ENCODE measurements at places on chromosomes 1 and 21.

GRCh38 chr1:235169986-235170385 is 8.9 kb upstream of the RBM34 start:
- peak; percentile 11 for DNase-seq

DNA sequence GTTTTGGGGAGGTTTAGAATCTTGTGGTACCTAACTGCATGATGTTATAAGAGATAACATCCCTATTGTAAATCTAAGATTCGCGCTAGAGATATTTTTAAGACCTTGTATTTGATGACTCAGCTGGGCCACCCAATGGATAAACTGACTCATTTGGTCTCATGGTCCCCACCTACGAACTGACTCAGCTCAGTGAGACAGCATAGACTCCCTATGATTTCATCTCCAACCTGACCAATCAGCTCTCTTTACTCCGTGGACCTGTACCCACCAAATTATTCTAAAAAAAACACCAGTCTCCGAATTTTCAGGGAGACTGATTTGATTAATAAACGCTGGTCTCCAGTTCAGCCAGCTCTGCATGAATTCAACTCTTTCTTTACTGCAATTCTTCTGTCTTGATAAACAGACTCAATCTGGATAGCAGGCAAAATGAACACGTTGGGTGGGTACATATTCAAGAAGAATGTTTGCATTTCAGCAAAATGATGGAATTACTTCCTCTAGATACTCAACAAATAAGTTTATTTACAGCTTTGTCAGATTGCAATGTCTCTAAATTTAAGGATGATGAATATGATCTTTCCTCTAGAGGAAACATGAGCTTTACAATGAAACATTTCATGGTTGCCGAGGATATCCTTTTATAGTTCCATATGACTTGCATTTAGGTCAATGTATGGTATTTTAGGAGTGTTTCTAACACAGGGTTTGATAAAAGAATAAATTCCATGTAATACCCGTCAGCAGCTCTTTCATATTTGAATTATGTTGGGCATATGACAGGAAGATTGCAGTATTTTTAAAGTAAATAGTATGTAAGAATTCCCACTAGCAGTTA is 516.6 kb upstream of the RGS18 start:
- DNase-seq, result no peak

GRCh38 chr1:204198348-204199340 is 2.4 kb upstream of the KISS1 start:
- peak; percentile 80 for DNase-seq

- no peak for DNase-seq
Measured at GRCh38 chr21:26100573-26100972, 70.0 kb downstream of the APP start.

DNA sequence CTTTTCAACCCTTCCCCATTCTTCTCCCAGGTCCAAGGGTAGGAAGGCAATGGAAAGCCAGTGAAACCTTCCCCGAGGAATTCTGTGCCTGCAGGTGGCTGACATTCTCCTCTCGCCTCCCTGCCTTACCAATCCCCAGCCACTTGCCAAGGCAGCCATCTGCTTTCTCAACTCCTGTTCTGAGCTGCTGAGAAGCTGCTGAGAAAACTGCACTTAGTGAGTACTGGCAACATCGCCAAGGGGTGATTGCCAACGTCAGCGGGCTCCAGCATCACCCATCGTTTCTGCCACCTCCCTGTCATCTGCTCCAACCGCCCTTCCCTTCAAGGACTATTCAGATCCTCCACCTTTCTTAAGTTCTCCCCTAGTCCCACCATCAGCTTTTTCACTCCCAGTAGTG is 106.0 kb downstream of the PTPRU start:
- no peak for DNase-seq

DNA sequence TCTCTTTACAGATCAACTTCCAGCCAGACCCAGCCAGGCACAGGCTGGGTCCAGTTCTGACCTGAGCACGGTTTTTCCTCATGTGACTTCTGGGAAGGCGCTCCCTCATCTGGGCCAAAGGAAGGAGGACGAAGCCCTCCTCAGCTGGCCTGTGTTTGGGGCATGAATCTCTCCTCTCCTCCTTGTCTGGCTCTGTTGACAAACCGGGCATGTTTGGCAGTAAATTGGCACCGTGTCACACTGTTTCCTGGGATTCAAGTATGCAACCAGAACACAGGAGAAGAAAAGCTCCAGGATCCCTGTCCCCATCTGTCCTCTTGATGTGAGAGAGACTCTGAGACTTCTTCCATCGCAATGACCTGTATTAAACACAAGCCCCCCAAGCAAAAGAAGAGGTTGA is 18.3 kb downstream of the NECAP2 start:
- no peak for DNase-seq

- DNase-seq, result peak; percentile 77
Measured at GRCh38 chr21:31161157-31161556, 122.9 kb upstream of the KRTAP19-8 start.

DNA sequence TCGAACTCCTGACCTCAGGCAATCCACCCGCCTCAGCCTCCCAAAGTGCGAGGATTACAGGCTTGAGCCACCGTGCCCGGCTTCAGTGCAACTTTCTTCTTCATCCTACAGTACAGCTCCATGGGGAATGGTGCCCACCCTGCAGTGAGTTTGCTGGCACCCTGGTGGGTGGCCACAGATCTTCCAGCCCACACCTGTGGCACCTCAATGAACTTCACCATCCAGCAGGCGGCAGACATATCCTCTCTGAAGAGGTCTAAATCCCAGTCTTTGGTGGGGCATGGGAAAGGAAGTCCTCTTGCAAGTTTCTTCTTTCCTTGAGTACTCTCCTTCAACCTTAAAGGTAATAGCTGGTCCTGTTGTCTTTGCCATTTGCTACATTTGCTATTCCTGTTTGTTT is 18.1 kb upstream of the ZBTB8A start:
- no peak for DNase-seq

GRCh38 chr21:32951041-32951440 is 74.7 kb upstream of the OLIG2 start:
- no peak for DNase-seq

DNA sequence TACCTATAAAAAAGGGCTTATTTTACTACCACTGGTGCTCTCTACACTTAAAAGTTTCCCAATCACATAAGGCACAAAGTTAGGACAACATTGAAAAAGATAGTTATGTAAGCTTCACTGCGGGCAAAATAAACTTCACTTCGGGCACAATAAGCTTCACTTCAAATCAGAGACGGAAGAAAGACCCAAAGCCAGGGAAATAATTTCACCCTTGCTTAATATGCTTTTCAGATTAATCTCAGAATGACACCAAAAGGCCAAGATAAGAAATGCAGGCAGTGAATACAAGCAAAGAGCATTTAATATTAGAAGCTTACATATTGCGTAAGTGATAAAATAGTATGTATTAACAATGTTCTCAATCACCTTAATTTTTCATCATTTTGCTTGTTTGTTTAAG is 444.2 kb downstream of the SETD4 start:
- no peak for DNase-seq

- no peak for DNase-seq
Measured at GRCh38 chr1:84493747-84494146, 12.4 kb upstream of the SPATA1 start.

DNA sequence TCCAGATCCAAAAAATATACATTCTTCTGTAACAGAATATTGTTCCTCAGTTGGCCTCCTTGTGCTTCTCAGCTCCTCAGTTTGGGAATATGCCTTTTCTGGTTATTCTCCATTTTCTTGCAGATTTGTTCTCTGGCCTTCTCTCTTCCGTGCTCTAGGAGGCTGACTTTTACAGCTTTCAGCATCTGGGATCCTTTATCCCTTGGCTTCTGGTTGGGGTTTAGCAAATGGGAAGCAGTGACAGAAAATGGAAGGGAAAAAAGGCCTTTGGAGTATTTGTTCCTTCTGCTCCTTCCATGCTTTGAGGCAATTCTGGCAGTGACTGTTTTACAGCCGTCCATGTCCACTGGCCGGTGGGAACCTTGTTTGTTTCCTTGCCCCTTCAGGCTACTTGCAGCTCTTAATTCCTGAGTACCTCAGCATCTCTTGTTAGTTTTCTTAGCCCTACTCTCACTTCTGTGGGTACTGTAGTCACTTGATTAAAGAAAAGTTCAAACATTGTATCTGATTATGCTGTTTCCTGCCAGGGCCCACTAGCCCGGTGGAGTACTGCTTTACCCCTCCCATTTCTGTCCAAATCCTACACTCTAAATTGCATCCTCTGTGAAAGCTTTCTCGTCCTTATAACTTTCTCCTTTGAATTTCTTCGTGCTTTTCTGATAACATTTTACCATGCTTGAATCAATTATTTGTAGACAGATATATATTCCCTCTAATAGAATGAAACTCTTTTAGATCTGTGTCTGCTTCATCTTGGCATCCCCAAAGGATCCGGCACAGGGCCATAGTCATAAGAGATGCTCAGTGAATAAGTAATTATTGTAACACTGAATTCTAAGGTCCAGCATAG is 118.2 kb downstream of the OSBPL9 start:
- DNase-seq, result no peak

DNA sequence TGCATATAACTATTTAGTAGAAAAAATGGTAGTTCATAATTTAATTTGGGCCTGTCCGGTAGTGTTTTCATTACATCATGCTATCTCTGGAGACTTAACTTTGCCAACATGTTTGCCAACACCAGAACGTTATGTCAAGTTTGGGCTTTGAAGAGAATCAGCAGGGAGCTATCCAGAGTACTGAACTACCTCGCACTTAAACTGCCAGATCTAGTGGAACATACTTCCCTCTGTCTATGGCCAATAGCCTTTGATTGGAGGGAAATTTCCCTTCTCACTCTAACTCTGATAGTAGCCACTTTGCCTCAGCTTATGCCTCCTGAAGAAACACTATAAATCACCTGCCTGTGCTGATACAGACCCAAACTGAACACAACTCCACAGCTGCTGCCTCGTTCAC is 10.0 kb downstream of the LRRC53 start:
- DNase-seq, result peak; percentile 22

DNA sequence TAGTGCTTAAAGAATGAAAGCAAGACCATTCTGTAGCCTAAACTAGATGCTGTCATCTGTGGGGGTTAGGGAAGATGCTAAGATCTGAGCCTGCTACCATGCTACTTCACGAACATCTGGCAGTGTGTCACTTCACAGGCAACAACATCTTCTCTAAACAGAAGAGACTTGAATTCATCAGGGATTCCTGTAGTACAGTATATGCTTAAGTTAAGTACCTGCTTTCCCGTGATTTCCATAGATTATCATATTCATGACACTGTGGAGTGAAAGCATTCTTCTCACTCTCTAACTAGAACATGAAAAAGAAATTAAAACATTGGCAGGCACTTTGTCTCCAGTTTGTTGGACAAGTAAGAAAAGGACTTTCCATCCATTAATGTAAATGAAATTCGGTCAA is 390.9 kb downstream of the PTBP2 start:
- DNase-seq, result no peak

DNA sequence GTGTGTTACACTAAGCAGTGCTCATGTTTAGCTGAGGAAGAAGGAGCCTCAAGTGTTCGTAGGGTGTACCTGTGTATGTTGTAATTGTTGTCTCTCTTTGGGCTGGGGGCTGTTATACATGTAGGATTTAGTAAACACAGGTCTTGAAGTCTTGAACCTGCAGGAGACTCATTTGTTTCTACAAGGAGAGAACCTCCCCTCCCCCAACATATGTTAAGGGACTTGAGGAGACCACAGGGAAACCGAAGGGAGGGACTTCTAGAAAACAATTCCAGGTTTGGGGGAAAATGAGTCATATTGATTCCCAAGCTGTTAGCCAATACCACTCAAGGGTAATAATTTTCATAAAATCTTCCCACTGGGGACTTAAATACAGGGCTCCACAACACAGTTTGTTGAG is 25.0 kb upstream of the AGBL4 start:
- no peak for DNase-seq

DNA sequence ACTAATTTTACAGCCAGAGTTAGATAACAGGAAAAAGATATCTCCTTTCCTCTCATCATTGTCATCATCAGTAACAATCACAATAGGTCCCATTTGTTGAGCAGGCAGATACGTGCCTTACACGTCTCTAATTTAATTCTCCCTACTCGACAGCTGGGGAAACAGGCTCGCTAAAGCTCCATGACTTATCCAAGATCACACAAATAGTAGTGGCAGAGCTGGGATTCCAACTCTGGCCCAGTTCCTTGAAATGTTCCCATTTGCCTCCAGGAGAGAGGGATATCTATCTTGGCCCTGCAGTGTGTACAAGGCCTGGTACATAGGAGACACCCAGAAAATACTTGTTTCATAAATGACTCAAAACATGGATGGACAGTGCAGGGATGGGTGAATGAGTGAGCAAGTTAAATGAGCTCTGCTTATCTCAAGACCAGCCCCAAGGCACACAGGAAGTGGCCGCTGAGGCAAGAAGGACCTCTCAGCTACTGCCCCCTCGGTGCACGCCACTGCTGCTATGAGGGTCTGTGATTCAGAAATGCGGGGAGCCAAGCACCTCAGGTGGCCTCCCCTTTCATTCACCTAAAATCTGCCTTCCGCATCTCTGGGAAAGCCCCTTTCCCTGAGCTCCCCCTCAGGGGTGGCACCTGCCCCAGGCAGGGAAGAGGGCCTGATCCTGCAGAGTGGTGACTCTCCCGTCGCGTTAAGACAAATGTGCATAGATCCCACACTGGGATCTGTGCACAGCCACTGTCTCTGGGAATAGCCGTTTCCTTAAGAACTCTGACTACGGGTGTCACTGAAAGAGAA is 3.6 kb downstream of the KCNN3 start:
- no peak for DNase-seq

DNA sequence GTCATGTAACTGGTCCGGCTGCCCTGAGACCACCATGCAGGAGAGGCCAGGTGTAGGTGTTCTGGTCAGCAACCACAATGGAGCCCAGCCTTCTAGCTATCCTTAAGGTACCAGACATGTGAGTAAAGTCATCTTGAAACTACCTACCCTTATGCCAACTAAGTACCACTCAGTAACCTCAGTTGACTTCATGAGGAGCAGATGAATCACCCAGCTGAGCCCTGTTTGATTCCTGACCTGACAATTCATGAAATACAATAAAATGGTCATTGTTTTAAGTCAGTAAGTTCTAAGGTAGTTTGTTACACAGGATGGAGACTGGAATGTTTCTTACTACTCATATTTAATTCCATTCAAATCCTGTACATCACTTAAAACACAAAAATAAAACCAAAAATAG is 113.1 kb upstream of the LMO4 start:
- no peak for DNase-seq

- peak; percentile 7 for DNase-seq
Measured at GRCh38 chr1:63405021-63405420, 37.6 kb downstream of the ALG6 start.

- DNase-seq, result no peak
Measured at GRCh38 chr1:8204826-8205225, 113.1 kb upstream of the SLC45A1 start.
